ENCODE measurements at places on chromosomes 3 and 15. TPM values are rescaled to one million over a fixed set of nuclear protein-coding genes. Genes with fewer than 3 reads are reported as not detected.

DNA sequence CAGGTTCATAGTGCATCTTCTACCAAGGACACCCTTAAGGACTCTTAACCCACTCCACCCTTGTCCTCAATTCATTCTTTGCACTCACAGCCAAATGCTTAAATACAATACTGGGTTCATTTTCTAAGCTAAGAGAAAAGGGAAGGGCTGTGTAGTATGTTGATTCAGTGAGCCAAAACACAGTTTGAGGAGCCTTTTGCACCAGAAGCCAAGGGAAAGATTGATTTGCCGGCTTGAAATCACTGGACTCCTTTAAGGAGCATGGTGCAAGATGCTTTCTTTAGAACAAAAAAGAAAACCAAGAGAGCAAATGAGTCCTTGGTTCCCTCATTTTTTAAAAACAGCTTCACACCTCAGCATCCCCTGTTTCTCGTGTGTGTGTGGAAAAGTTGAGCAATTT, 47.8 kb downstream of the BOC start:
- no peak for DNase-seq

GRCh38 chr3:10641760-10642159, 136.4 kb upstream of the ATP2B2 start:
- no peak for DNase-seq

The MED12L gene
- total RNA-seq: 1.9 TPM

DNA sequence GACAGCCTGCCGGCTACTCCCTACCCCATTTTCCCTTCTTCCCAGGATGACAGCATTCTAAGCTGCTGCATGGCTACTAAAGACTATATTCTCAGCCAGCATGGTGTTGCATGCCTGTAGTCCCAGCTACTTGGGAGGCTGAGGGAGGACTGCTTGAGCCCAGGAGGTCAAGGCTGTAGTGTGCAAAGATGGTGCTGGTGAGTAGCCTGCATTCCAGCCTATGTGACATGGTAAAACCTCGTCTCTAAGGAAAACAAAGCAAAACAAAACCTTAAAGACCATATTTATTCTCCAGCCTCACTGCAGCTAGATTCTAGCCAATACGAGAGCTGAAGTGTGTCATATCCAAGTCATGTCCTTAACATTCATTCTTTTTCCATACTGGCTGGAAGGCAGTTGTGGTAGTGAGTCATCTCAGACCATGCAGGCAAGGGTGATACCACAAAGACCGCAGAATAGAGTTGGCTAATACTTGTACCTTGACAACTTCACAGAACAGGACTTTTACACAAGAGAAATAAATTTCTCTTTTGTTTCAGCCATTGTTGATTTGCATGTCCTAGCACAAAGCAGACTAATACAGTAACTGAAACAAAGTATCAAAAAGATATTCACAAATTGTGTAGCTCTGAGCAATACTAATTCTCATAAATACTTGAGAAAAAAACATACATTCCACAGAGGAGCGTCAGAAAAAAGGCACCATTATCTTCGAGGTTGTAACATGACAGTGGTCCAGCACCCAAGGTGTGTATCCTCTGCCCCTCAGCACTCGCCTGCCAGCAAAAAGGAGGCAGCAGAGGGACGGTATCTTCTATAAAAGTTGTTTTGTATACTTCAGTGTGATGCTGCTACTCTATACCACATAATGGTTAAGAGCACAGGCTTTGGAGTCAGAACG, 14.8 kb downstream of the PBRM1 start:
- peak; percentile 8 for DNase-seq

DNA sequence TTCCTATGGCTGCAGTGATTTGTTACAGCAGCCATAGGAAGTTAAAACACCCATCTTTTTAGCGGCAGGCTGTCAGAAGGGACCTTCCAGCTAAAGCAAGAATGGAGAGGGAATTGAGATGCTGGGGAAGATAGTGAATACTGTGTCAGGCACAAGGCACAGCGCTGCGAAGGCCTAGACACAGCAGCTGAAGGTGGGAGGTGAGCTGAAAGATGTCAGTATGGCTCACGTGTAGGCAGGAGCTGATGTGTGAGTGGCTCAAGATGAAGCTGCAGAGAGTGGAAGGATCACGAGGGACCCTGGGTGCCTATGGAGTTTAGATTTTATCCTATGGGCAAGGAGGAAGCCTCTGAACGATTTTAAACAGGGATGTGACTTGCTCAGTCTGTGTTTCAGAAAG, 44.3 kb downstream of the NMNAT3 start:
- DNase-seq: no peak

- DNase-seq: no peak
Measured at GRCh38 chr3:162933656-162934055, 1437.0 kb downstream of the OTOL1 start.
